ENCODE measurements at places on chromosomes 7 and 10. TPM values are rescaled to one million over a fixed set of nuclear protein-coding genes. Genes with fewer than 3 reads are reported as not detected.

The HOXA7 gene
- 10.1 TPM for total RNA-seq

The CCT6A gene
- 47.9 TPM for total RNA-seq

The TAS2R41 gene
- total RNA-seq = not detected

The ASB10 gene
- not detected for total RNA-seq

The EBF3 gene
- 1.1 TPM for total RNA-seq

The IDI2 gene
- total RNA-seq = not detected

The CDK1 gene
- 2.9 TPM for total RNA-seq

The CYP2C18 gene
- 16.2 TPM for total RNA-seq

The OR2A14 gene
- not detected for total RNA-seq

The GATA3 gene
- not detected for total RNA-seq

The SLC26A5 gene
- total RNA-seq = not detected

The RBM20 gene
- 10.5 TPM for total RNA-seq

The SPACDR gene
- not detected for total RNA-seq

The MCM10 gene
- 0.60 TPM for total RNA-seq

The ZNF37A gene
- total RNA-seq = 12.0 TPM

The ADARB2 gene
- total RNA-seq = 2.5 TPM

The RHOBTB1 gene
- 9.0 TPM for total RNA-seq

The PRLHR gene
- not detected for total RNA-seq

The ALOX5 gene
- 13.5 TPM for total RNA-seq

The PDE1C gene
- 8.4 TPM for total RNA-seq

The SPDYE11 gene
- total RNA-seq = not detected

The NYAP1 gene
- total RNA-seq = 1.4 TPM

The PPP1R3A gene
- total RNA-seq = not detected

The GRK5 gene
- total RNA-seq = 7.0 TPM

The ZNF365 gene
- total RNA-seq = not detected

The MALRD1 gene
- 0.75 TPM for total RNA-seq

The SLC37A3 gene
- 132 TPM for total RNA-seq

The PLA2G12B gene
- total RNA-seq = 12.0 TPM

The TECTB gene
- total RNA-seq = not detected

The LARP4B gene
- 98.1 TPM for total RNA-seq

The AGMO gene
- total RNA-seq = 5.7 TPM

All from transverse colon (tissue), 4 donors.